ENCODE measurements at places on chromosomes 3 and 15. TPM values are rescaled to one million over a fixed set of nuclear protein-coding genes. Genes with fewer than 3 reads are reported as not detected.

SV2B gene
- total RNA-seq: 0.24 TPM

- no peak for DNase-seq
These were observed 123.4 kb upstream of the MB21D2 start for GRCh38 chr3:193040836-193041672.

- DNase-seq: no peak
These were observed 13.9 kb downstream of the STAC start for GRCh38 chr3:36394176-36394575.

DNA sequence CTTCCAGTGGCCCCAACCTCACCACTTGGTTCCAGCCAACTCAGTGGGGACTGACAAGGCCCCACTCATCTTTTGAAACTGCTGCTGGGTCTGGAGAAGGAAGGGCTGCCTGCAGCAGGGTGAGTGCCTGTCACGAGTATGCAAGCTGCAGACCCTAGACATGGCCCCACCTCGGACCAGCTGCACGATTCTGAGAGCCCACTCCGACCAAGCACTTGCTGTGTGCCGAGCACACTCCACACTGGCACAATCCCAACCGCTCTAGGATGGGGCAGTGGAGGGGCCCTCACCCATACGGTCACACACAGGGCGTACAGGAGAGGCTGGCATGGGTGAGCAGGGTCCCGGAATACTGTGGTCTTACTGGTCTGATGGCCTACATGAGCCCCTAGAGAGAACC is 8.0 kb upstream of the PLXND1 start:
- DNase-seq: no peak

DNA sequence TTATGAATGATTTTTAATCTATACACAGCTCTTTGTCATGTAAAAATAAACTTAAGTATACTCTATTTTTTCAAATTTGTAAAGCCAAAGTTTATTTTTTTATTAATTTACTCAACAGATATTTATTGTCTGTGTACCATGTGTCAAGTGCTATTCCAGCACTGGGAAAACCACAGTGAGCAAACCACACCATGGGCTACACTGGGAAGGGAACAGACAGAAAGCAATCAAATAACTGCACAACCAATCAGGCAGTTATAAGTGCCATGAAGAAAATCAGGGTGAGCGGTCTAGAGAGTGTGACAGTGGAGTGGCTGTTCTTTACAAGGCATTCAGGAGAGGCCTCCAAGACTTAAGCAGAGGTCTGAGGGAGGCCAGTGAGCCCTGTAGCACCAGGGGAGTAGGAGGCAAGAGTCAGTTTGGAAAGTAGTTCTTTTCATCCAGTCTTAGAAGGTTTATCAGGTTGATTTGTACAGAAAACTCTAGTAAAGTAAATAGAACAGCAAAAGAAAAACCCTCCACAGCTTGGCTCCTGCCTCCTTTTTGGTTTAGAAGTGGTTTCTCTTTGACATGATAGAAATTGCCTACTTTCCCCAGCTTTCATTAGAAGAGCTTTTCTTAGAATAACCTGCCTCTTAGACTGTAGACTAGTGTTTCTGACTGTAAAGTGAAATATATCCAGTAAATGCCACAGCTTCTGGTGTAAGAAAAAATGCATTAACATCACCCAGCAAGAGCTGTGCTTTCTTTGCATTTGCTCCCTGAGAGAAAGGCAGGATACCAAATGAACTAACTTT is 13.7 kb downstream of the EIF2AK4 start:
- DNase-seq: no peak

Data from right atrium auricular region (tissue), 2 donors.